Heart left ventricle (tissue), 16 donors: ENCODE measurements at places on chromosomes 3 and 15. TPM values are rescaled to one million over a fixed set of nuclear protein-coding genes. Genes with fewer than 3 reads are reported as not detected.

DNA sequence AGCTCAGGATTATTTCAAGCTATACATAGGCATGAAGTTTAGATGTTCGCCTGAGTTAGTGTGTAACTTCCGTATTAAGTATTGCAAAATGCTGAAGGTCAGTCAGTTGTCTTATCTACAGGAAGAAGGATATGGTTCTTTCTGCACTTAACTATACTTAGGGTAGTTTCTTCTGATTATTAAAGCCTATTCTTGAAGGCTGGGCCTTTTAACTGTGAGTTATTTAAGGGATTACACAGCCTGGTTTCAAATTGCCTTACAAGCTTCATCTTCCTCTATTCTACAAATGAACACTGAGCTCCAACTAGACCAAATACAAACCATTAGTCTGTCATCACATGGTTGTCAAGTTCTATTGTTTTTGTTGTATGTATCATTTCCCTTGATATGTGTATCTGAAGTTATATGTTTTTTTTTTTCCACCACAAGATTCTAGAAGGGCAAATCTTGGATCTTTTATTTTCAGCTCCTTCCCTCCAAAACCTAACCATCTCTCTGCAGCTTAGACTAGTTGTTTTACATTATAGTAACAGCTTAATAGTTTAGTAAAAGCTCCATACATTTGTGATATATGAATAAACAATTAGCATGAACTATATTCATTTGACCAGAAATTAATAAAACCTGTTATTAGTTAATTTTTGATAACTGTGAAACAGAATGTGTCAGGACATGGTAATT lies 272.9 kb upstream of the KCNMB2 start:
- DNase-seq: no peak
- H3K4me1 ChIP-seq: peaks cover 10% of the 10 kb centered on the region
- H3K27me3 ChIP-seq: no peaks in the 10 kb centered on the region

Gene SEMA3G
- 29.0 TPM for total RNA-seq

Gene SRGAP3
- total RNA-seq: 14.8 TPM

- no peaks in the 10 kb centered on the region for H3K4me1 ChIP-seq
- no peaks in the 10 kb centered on the region for H3K27me3 ChIP-seq
- no peak overlapping the region for H3K27ac ChIP-seq
- no peak overlapping the region for H3K4me3 ChIP-seq
- no peaks in the 10 kb centered on the region for H3K36me3 ChIP-seq
- DNase-seq: no peak
These were observed 55.2 kb downstream of the OSTN start for GRCh38 chr3:191254098-191254873.

- no peak for DNase-seq
- peaks cover 28% of the 10 kb centered on the region for H3K4me1 ChIP-seq
- H3K4me3 ChIP-seq: peak overlapping the region; percentile 88
- no peaks in the 10 kb centered on the region for H3K27me3 ChIP-seq
- H3K36me3 ChIP-seq: no peaks in the 10 kb centered on the region
These were observed 1.4 kb downstream of the MAPK6 start for GRCh38 chr15:52020221-52021085.

Gene MME
- total RNA-seq: 7.5 TPM

DNA sequence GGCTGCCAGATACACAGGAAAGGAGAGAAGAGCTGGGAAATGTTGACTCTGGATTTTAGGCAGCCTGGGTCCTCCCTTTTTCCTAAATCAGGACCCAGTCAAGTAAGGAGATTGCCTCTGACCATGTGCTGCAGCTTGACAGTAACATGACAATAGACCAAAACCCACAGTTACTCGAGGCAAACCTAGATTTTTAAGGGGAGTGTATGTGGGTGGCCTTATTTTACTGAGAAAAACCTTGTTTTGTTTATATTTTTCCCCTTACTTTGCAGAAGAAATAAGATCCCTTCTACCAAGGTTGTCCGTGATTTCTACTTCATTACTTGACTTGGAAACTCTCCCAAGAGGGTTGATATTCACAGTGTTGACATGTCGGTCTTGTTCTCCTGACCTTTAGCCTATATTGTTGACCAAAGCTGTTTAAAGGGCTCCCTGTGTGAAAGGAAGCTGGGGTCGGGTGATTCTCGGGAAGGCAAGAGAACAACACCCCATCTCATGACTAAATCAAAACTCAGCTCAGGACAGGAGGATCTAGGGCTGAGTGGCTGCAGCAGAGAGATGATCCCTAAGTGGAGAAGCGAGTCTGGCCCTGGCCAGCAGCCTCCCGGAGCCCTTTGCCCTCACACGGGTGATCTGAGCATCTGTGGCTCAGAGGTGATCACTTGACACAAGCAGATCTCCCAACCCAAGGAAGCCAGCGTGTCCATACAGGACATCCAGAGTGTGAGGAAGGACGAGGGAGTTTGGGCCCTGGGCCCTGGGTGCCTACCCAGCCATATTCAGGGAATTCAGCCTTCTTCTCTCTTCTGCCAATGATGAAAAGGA lies 31.0 kb upstream of the SLCO2A1 start:
- H3K4me3 ChIP-seq: no peak overlapping the region
- no peaks in the 10 kb centered on the region for H3K27me3 ChIP-seq
- H3K4me1 ChIP-seq: no peaks in the 10 kb centered on the region
- H3K36me3 ChIP-seq: no peaks in the 10 kb centered on the region
- no peak for DNase-seq

Gene NIT2
- total RNA-seq: 47.0 TPM

DNA sequence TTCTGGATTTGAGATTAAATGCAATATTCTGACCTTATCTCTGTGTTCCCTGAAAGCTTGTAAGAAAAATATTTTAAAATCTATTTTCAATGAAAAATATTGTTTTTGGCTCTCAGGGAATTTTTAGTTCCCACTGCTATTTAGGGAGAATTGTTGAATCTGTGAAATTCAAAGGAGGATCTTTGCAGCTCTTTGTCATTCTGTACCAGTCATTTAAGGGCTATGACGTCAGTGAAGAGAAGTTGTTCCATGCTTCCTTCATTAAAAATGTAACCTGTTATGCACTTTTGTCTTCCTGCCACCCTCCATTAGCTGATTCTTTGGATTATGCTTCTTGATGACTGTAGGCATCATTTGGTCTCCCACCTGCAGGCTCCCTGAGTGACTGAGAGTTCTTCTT lies 427.8 kb upstream of the C2CD4B start:
- H3K4me3 ChIP-seq: no peak overlapping the region
- DNase-seq: no peak
- peaks cover 23% of the 10 kb centered on the region for H3K4me1 ChIP-seq
- H3K27ac ChIP-seq: no peak overlapping the region
- no peaks in the 10 kb centered on the region for H3K36me3 ChIP-seq
- no peaks in the 10 kb centered on the region for H3K27me3 ChIP-seq

Gene SPSB4
- 4.7 TPM for total RNA-seq

DNA sequence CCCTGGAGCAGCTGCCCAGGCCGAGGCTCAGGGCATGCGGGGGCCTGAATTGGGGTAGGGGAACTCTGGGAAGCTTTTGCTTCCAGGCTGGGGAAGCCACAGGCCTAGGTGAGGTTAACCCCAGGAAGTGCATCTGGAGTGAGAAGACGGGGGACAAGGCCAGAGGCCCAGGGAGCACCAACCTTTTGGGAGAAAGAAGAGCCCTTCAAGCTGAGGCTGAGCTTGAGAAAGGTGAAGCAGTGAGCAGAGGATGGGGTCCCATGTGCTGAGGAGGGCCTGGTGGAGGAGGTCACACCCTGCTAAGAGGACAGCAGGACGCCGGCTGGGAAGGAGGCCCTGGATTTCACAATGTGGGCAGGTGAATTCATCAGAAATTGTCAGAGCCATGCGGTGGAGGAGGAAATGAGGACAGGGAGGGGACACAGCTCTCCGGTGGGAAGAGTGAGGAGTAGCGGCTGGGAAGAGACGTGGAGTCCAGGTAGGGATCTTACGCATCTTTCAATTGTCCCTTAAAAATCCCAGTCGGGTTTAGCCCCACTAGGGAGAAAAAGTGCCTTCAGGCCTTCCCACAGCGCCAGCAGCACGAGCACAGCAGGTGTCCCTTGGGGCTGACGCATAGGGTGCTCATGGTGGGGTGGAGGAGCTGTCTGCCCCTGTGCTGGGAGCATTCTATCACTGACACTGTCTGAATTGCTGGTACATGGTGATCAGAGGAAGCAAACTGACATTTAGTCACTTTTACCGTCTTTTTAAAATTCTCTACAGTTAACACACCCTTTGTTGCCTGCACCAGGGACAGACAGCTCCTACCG lies 50.9 kb downstream of the HCN4 start:
- H3K36me3 ChIP-seq: no peaks in the 10 kb centered on the region
- no peak overlapping the region for H3K4me3 ChIP-seq
- no peak for DNase-seq
- no peak overlapping the region for H3K27ac ChIP-seq
- H3K27me3 ChIP-seq: no peaks in the 10 kb centered on the region

Gene ANKUB1
- not detected for total RNA-seq

DNA sequence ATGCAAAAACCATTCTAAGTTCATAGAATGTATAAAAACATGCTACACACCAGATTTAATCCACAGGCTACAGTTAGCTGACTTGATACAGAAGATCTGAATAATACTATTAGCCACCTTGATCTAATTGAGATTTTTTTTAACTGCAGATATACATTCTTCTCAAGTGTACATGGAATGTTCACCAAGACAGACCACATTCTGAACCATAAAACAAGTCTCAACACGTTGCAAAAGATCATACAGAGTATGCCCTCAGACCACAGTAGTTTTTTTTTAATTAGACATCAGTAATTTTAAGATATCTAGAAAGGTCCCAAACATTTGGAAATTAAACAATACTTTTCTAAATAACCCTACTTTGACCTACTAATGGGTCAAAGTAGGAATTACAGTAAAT lies 83.3 kb downstream of the FGF7 start:
- DNase-seq: no peak
- H3K4me1 ChIP-seq: no peaks in the 10 kb centered on the region
- no peaks in the 10 kb centered on the region for H3K27me3 ChIP-seq
- no peak overlapping the region for H3K27ac ChIP-seq

GRCh38 chr15:78209646-78210348 lies 24.6 kb downstream of the ACSBG1 start:
- H3K4me1 ChIP-seq: peaks cover 4% of the 10 kb centered on the region
- no peak overlapping the region for H3K4me3 ChIP-seq
- no peaks in the 10 kb centered on the region for H3K27me3 ChIP-seq
- DNase-seq: no peak

GRCh38 chr15:52379395-52380106 lies 83.9 kb upstream of the MYO5C start:
- H3K36me3 ChIP-seq: peaks cover 6% of the 10 kb centered on the region
- no peaks in the 10 kb centered on the region for H3K27me3 ChIP-seq
- no peak overlapping the region for H3K27ac ChIP-seq
- no peaks in the 10 kb centered on the region for H3K4me1 ChIP-seq
- DNase-seq: no peak

DNA sequence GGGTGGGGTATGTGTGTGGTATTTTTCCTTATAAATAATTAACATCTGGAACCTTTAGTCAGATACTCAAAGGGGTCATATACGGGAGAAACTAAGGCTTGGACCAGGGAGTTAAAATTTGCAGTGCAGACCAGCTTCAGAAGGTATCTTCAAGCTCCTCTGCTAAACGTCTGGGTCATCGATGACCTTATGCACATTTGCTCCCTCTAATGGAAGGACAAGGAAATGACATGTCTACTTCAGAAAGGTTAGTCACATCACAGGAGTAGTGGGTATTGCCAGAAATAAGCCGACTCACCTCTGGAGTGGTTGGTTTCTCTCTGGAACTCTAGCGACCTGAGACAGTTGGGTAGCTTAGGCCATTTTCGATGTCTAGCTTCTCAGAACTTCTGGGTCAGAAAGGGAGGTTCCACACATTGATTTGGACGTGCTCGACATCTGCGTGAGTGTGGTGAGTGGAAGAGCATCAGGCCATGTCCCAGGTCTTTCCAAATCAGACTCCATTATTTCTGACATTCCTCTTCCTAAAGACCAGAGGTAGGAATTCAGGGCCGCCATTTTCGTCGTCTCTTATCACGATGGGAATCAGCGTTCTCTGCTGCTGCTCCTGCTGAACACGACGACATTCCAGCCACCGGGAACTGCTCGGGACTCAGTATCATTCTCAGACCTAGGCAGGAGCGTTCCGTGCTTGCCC lies 31.8 kb upstream of the RASA2 start:
- no peaks in the 10 kb centered on the region for H3K36me3 ChIP-seq
- no peaks in the 10 kb centered on the region for H3K27me3 ChIP-seq
- H3K27ac ChIP-seq: no peak overlapping the region
- no peaks in the 10 kb centered on the region for H3K4me1 ChIP-seq
- no peak overlapping the region for H3K4me3 ChIP-seq

DNA sequence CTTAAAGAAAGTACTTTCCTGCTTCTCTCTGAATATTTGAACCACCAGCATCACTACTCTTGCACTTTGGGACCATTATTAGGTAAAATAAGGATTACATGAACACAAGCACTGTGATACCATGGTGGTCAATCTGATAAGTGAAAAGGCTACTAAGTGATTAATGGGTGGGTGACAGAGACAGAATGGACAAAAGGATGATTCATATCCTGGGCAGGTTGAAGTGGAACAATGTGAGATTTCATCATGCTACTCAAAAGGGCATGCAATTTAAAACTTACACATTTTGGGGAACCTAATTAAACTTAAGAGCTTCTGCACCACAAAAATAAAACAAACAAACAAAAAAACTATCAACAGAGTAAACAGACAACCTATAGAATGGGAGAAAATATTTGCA lies 172.0 kb upstream of the CD96 start:
- H3K4me1 ChIP-seq: no peaks in the 10 kb centered on the region
- no peaks in the 10 kb centered on the region for H3K36me3 ChIP-seq
- H3K27me3 ChIP-seq: no peaks in the 10 kb centered on the region

DNA sequence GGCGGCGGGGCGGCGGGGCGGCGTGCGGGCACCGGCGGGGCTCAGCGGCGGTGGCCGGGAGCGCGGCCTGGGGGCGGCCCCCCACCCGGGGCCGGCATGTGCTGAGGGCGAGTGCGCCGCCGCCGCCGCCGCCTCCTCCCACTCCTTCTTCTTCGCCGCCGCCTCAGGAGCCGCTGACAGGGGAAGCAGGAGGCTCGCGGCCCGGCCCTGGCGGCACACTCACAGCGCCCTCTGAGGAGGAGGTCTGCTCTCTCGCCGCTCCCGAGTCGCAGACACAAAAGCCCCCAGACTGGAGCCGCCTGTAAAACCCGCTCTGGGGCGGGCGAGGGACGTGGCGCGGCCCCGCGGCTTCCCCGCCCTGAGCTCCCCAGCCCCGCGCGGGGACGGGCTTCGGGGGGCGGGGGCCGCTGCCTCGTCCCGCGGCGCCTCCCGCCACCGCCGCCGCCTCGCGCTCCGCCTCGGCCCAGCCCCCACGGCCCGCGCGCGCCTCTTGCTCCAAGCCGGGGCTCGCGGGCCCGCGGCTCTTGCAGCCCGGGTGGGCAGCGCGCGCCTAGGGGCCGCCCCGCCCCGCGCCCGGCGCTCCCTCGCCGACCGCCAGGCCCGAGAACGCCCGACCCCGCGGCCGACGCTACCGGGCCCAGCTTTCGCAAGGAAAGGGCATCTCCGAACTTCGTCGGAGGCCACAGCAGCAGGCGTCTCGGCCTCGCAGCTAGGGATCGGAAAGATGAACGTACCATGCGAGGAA lies at the start of gene PYGO1:
Gene PYGO1 (minus strand): TSS at position 276 of the 745 bp plus-strand sequence. CDS start 462 bp downstream, outside the sequence.
- peak; percentile 63 for DNase-seq
- no peaks in the 10 kb centered on the region for H3K4me1 ChIP-seq
- H3K4me3 ChIP-seq: peak within 1 kb of the TSS; percentile 64
- peak within 1 kb of the TSS; percentile 65 for H3K27ac ChIP-seq
- peaks cover 21% of the 10 kb centered on the region for H3K27me3 ChIP-seq

Gene GASK1A
- 0.69 TPM for total RNA-seq

- no peaks in the 10 kb centered on the region for H3K36me3 ChIP-seq
- DNase-seq: no peak
- no peaks in the 10 kb centered on the region for H3K4me1 ChIP-seq
- H3K4me3 ChIP-seq: no peak overlapping the region
- H3K27me3 ChIP-seq: no peaks in the 10 kb centered on the region
These were observed 25.3 kb downstream of the CHDH start for GRCh38 chr3:53820756-53821580.

- H3K27me3 ChIP-seq: no peaks in the 10 kb centered on the region
- H3K4me1 ChIP-seq: no peaks in the 10 kb centered on the region
- H3K4me3 ChIP-seq: no peak overlapping the region
- no peaks in the 10 kb centered on the region for H3K36me3 ChIP-seq
- no peak overlapping the region for H3K27ac ChIP-seq
These were observed 4.0 kb downstream of the PEX11A start for GRCh38 chr15:89686522-89686921.
